ENCODE measurements at places on chromosomes 3 and 15. TPM values are rescaled to one million over a fixed set of nuclear protein-coding genes. Genes with fewer than 3 reads are reported as not detected.

DNA sequence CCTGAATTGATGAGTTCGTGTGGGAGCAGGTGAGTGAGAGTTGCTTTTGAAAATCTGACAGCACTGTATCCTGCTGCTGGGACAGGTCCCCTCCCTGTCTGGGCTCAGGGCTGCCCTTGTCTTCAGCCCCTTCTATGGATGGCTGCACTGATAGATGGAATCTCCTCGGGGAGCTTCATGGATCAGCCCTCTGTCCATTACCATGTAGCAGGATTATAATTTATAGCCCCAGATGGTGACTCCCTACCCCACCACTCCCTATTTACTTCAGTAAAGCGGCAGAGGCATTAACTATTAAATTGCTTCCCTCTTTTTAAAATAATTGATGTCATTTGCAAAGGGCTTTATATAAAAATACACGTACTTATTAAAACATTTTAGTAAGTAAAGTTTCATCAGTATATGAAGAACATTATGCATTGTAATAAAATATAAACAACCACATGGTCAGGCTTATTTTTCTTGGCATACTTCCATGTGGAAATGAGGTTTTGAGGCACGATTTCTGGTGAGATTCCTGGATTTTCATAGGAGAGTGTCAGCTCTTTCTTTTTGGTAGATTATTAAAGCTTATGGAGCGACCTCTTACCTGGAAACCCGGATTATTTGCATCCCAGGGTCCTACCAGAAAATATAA, 38.5 kb downstream of the MAP3K13 start:
- DNase-seq: no peak

GRCh38 chr3:47888986-47889757, 86.2 kb downstream of the DHX30 start:
- no peak for DNase-seq

DNA sequence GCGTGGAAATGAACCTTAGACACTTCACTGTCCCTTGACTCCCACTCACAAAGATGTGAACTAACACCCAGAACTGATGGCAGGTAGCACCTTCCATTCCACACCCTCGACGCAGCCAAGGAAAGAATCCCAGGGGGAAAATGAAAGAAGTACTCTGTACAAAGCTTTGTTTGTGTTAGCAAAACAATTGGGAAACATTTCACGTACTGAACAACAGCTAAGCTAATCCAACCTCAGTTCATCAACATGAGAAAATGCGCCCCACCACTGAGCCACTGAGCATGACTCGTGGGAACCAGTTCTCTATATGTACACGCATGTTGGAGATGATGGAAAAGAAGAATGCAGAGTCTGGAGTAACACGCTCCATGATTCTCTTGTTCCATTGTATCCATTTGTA, 32.0 kb downstream of the CORO2B start:
- DNase-seq: no peak

DNA sequence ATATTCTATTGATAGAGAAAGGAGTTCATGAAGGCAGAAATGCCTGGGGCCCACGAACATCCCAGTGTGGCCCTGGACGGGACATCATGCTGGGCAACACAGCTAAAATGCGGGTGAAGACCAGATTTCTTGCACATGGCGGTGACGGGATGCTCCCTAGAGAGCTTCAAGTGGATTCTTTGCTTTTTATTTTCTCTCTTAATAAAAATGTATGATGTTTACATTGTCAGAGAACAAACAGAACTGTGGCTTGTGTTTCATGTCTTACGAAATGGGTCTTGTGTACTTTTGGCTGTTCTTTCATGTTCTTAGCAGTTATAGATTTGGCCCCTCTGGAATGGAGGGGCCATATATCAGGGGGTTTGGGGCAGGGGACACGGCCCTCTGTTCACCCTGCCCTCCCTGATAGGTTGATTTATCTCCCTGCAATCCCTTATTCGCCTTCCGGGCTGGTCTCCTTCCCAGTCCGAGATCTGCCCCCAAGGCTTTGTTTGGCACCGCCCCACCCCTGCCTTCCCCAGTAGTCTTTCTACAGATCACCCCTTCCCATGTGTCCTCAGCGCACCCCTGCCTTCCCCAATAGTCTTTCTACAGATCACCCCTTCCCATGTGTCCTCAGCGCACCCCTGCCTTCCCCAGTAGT, 68.7 kb upstream of the CGNL1 start:
- DNase-seq: no peak

The DLEC1 gene
- total RNA-seq: 0.26 TPM
